HFF-Myc (cell line): ENCODE measurements at places on chromosomes 12 and 14.

- no peak for DNase-seq
These were observed 21.4 kb upstream of the ANKRD9 start for GRCh38 chr14:102530828-102531478.

GRCh38 chr14:87081004-87081403 is 912.0 kb downstream of the GALC start:
- no peak for DNase-seq

DNA sequence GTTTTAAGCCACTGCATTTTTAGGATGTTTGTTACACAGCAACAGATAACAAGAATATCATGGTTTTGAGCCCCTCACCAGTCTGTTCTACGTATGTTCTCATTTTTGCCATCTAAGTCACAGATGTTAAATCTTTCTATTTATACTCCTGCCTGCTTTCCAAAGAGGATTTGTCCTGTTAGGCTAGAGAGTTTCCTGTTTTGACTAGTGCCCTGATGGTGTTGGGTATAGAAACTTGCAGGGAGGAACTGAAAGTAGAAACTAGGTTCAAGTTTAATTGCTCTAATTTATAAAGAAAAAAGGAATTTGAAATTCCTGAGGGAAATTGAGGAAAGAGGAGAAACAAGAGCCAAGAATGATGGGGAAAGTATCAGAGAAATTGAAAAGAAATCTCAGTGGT is 74.4 kb upstream of the COCH start:
- no peak for DNase-seq

- no peak for DNase-seq
These were observed 114.4 kb upstream of the CCDC196 start for GRCh38 chr14:66371776-66372175.

- DNase-seq: no peak
These were observed 8.1 kb upstream of the OR6C65 start for GRCh38 chr12:55392032-55392795.

DNA sequence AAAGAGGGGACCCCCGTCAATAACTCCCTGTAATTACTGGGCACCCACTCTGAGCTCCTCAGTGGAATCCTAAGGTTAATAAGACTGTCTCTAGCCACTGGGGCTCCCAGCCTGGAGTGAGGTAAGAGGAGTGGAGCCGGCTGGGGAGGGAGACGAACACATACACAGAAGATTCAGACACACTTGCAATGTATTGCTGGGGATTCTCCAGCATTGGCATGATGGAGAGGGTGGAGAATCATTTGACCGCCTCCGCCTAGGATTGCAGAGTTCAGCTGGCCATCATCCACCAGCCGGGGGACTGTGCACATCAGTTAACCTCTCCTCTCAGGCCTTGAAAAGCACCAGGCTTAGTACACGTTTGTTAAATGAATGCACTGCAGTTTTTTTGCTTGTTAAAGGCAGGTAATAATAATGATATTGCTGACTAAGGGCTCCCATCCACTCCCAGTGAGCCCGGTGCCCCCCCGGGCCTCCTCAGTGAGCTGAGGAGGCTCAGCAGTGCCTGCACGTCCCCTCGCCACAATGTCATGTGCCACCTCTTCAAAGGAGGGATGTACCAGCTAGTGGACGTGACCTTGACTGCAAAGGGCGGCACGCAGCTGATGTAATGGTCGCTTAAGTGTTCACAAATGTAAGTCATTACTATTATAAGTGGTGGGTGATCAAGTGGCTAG is 20.3 kb upstream of the FAIM2 start:
- no peak for DNase-seq

DNA sequence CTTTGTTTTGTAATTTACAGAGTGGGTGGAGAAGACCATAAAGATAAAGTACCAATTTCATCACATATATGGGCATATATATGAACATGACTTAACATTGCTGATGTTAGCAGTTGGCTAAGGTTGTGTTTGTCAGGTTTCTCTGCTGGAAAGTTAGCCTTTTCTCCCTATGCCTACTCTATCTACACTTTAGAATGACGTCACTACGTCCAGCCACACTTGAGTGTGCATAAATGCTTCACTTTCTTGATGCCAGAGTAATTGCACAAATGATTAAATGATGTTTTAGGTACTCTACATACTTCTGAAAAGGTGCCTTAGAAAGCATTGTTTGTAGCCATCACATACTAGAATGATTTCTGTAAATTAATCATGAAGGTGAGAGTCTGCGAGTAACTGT is 759.2 kb upstream of the MGAT4C start:
- no peak for DNase-seq
